Stimulated activated CD4-positive, alpha-beta T cell treated with anti-CD3 and anti-CD28 coated beads, TNF-alpha, amount 100 ng/mL, for 48 hours (primary cell): ENCODE measurements at places on chromosomes 12 and 14.

DNA sequence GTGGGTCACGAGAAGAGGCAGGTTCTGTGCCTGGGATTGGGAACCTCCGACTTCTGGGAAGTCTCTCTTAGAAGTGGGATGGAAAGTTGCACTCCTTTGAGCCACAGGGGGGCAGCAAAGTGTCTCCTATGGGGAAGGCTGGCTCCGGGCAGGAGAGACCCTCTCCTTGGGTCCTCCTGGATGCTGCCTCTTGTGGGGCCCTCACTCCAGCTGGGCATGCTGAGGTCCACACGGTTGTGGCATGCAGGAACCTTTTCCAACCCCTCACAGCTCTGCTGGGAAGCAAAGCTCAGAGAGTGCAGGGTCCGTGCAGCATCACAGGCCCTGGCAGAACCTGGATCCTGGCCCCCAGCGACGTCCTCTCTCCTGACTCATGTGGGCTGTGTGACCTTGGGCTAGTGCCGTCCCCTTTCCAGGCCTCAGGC is 17.4 kb downstream of the SDSL start:
- no peak for DNase-seq

- DNase-seq: no peak
Observed at GRCh38 chr12:39626033-39626814, 6.6 kb upstream of the ABCD2 start.

DNA sequence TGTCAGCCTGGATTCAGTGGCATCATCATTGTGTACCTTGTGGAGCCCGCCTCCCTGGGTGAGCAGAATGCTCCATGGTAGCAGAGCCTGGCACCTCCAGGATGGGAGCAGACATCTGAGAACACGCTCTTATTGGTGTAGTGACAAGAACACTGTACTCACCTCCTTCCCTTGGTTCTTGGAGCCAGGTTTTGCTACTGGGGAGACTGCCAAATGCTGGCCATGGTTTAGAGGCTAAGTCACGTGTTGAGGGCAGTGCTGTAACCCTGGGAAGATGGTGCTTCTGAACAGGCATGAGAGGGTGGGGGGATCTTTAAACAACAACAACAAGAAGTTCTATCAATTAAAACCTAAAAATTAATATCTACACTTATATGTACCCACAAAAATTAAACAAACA is 47.6 kb upstream of the ASPG start:
- no peak for DNase-seq

DNA sequence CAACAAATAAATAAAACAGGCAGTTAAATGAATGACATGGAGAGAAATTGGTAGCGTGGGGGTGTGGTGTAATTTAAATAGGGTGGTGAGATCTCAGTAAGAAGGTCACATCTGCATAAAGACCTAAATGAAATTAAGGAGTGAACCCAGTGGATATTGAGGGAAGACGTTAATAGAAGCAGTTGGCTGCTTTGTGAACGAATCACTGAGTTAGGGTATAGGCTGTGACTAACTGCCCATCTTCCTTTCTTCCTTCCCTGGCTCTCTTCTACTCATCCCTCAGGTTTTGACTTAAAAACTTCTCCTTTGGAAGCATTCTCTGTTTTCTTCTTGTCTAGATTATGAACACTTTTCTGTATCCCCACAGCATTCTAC is 64.7 kb downstream of the BTG1 start:
- no peak for DNase-seq

DNA sequence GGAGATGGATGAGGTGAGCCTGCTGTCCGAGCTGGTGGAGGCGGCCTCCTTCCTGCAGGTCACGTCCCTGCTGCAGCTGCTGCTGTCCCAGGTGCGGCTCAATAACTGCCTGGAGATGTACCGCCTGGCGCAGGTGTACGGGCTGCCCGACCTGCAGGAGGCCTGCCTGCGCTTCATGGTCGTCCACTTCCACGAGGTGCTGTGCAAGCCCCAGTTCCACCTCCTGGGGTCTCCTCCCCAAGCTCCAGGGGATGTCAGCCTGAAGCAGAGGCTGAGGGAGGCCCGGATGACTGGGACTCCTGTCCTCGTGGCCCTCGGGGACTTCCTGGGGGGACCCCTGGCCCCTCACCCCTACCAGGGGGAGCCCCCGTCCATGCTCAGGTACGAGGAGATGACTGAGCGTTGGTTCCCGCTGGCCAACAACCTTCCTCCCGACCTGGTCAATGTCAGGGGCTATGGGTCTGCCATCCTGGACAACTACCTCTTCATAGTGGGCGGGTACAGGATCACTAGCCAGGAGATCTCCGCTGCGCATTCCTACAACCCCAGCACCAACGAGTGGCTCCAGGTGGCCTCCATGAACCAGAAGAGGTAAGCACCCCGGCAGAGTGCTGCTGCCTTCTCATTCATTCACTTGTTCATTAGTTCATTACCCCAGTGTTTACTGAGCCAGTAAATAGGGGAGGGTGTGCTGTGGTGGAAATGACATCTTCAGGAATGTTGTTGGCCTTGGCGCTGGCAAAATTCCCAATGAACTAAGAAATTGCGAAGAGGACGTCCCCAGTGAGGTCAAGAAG is 774 bp upstream of the MANSC4 start:
- DNase-seq: no peak

GRCh38 chr12:76859611-76860010 is 19.2 kb downstream of the CSRP2 start:
- DNase-seq: no peak

- no peak for DNase-seq
Observed at GRCh38 chr12:101713059-101713682, 15.7 kb downstream of the CHPT1 start.

DNA sequence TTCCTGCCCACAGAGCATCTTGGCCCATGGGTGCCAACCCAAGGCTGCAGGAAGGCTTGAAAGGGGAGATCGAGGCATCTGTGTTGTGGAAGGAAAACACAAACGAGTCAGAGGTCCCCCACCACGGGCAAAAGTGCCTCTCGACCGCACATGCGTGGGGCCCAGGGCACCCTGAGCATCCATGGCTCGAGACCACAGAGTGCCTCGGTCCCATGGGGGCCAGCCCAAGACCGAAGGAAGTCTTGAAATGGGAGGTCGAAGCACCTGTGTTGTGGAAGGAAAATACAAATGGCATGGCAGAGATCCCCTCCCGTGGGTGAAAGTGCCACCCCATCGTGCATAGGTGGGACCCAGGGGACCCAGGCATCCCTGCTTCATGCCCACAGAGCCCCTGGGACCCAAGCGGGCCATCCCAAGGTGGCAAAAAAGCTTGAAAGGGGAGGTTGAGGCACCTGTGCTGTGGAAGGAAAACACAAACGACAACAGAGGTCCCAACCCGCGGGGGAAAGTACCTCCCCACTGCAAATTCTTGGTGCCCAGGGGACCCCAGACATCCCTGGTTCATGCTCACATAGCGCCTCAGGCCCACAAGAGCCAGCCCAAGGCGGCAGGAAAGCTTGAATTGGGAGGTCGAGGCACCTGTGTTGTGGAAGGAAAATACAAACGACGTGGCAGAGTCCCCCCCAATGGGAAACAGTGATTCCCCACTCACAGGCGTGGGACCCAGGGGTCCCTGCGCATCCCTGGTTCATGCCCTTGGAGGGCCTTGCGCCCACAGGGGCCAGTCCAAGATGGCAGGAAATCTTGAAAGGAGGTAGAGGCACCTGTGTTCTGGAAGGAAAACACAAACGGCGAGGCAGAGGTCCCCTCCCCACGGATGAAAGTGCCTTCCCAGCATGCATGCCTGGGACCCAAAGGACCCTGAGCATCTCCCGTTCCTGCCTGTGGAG is 373.0 kb downstream of the ALG10 start:
- no peak for DNase-seq

- DNase-seq: no peak
Observed at GRCh38 chr12:68012712-68013111, 23.5 kb downstream of the IFNG-AS1 start.

DNA sequence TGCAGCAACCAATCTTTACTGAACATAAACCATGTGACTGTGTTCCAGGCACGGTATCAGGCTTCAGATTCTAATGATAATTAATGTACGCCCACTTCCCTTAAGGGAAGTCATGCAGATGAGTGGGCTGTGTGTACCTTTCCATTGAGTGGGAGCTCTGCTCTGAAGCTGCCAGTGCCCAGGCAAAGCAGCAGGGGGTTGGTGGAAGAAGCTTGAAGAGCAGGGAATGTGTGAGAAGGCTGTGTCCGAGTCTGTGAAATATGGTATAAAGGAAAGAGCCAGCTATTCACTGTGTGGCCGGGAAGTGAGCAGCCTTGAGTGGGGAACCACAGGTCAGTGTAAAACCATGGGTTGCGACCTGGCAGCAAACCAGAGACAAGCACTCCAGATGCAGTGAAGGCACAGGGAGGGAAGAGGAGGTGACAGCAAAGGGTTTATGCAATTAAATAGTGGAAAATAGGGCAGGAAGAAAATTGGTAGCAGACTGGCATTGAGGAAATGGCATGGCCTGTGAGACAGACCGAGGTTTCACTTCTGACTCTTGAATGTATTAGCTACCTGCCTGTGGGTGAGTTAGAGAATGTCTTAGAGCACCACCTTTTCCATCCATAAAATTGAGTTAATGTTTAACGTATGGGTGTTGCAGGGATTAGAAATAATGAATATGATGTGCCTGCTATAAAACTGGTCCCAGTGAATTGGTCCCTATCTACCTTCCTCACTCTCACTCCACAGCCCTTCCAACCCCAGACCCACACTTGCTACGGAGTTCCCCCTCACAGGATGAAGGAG is 116.4 kb downstream of the NTF3 start:
- no peak for DNase-seq

DNA sequence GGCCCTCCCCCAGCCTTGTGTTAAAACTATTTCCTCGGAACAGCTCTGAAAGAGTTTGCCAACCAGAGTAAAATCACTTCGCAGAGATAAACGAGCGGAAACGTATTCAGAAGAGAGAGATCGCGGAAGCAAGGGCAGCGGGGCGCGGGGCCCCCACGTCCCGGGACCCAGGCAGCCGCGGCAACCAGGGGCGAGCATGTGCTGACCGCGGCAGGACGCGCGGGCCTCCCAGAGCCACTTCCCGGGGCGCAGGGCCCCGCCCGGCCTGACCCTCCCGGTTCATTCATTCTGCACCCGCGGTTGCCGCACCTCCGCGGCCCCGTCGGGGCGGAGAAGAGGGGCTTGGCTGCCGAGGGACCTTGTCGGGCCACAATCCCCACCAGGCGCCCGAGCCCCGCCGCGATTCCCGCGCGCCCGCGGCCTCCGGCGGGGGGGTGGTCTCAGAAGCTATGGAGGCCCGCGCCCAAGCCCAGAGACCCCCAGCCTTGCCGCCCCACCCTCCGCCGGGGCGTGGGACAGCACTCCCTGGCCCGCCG is 598 bp downstream of the UBE2N start:
- peak; percentile 23 for DNase-seq

DNA sequence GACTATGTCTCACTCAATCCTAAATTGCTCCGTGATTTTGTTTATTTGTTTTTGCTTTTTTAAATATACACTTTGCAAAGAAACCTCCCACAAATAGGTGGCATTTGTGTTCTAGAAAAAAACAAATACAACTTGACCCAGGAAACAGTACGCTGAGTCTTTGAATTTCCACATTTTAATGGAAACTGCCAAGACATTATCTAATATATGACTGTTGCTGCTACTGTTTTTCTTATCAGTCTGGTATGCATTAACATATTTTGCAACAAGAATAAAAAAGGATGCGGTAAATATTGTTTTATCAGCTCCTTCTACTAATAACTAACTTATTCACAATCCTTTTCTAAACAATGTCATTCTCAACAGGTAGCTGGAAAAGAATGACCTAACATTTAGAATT is 187.4 kb downstream of the LRIG3 start:
- no peak for DNase-seq

DNA sequence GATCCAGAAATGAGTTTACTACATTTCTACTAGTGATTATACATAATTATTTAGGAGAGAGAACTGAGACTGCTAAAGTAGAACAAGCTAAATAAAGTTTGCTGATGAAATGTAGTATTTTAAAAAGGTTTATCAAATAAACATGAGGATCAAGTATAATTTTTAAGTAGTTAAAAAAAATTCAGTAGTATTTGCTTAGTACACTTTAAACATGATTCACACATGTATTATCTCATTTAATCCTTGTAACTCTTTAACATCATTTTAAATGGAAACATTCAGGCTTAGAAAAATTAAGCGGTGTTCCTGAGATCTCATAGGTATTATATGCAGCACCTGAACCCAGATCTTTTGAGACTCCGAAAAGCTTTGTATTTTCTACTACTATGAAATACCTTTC is 8.7 kb downstream of the SNW1 start:
- no peak for DNase-seq

DNA sequence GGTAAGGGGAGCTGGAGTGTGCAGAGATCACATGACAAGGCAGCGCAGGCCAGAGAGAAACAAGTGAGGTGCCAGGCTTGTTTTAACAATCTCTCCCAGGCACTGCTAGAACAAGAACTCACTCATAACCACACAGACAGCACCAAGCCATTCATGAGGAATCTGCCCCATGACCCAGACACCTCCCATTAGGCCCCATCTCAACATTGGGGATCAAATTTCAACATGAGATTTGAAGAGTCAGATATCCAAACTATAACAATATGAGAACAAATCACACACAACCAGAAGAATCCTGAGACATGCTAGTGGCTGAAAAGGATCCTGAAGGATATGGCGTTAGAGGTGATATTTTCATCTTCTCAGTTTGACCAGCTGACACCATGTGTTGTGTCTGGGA is 21.9 kb downstream of the OR6J1 start:
- no peak for DNase-seq
